ENCODE measurements at places on chromosomes 13 and 19.
A peak's percentile ranks its signal among the peaks of the same experiment; 100 is the strongest.

- no peak for DNase-seq
Observed at GRCh38 chr13:52844836-52845235, 3.6 kb downstream of the PCDH8 start.

- peak; percentile 75 for DNase-seq
Observed at GRCh38 chr13:74204602-74205312, 70.6 kb upstream of the KLF12 start.

GRCh38 chr13:20193162-20193906 is 596 bp upstream of the GJB2 start:
- DNase-seq: no peak

DNA sequence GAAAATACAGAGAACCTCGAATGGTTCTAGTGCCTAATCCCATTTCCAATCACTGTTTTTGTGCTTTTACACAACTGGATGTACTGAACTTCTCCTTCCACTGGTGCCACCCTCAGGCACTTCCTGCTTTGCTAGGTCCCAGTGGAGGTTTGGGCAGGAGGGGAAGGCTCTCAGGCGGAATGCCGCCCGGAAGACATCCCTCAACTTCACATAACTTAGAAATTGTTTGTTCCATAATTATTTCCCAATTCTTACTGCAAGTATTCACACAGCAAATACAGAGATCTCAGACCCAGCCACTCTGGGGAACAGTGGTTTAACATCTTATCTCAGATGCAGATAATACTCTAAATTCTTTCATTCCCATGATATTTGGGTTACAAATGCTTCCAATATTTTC is 195.7 kb upstream of the IPO5 start:
- no peak for DNase-seq

GRCh38 chr19:16446724-16447368 is 24.9 kb downstream of the EPS15L1 start:
- peak; percentile 86 for DNase-seq

GRCh38 chr19:47257411-47258169 is 1.3 kb downstream of the CCDC9 start:
- no peak for DNase-seq

GRCh38 chr19:1780272-1780958 is 27.1 kb downstream of the ONECUT3 start:
- DNase-seq: peak; percentile 34

GRCh38 chr19:53161123-53161522 is 2.3 kb upstream of the ZNF347 start:
- no peak for DNase-seq

DNA sequence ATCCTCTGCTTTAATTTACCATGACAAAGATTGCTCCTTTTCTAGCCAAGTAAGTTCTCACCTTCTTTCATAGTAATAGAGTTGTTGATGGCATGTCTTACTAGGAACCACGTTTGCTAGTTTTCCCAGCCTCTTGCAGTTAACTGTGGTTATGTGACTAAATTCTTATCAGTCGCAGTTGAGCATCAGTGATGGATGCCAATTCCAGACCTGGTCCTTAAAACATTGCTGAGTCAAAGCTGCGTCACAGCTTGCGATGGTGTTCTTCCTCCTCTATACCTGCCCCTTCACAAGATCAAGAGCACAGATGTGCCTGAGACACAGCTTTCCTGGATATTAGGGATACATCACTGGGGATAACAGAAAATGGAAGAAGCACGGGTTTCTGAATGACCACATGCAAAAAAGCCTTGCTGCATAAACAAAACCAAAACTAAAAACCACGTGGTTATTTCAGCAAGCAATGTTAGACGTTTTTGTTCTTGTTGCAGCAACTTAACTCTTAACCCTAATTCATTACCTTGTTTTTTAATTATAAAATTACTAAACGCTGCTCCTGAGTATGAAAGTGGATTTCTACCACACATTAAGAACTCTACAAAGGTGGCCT is 97.6 kb upstream of the DACH1 start:
- no peak for DNase-seq

DNA sequence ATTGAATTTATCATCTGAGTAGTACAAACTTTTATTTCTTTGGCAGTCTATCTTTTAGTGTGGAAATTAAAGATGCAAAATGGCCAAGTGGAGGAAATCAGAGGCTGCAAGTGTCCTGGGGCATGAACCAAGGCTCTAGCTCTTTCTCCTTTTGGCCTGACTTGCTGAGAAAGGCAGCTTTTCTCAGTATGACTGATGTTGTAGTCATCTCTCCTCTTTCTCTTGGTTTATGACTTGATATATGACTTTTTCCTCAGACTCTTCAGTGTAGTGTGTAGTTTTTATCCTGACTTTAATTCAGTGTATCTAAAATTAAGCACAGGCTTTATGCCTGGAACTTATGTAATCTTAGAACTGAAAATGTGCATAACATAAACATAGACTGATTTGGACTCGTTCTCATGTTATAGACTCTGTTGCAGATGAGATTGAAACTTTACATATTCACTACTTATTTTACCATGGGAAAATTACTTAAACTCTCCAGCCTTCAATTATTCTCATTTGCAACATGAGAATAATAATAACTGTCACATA is 65.7 kb downstream of the SLITRK5 start:
- no peak for DNase-seq

GRCh38 chr19:45973553-45974338 is at the start of gene NOVA2:
TSS of gene NOVA2 (minus strand) at chr19:45973865. CDS start at chr19:45973351, 514 bp downstream.
- peak; percentile 26 for DNase-seq

DNA sequence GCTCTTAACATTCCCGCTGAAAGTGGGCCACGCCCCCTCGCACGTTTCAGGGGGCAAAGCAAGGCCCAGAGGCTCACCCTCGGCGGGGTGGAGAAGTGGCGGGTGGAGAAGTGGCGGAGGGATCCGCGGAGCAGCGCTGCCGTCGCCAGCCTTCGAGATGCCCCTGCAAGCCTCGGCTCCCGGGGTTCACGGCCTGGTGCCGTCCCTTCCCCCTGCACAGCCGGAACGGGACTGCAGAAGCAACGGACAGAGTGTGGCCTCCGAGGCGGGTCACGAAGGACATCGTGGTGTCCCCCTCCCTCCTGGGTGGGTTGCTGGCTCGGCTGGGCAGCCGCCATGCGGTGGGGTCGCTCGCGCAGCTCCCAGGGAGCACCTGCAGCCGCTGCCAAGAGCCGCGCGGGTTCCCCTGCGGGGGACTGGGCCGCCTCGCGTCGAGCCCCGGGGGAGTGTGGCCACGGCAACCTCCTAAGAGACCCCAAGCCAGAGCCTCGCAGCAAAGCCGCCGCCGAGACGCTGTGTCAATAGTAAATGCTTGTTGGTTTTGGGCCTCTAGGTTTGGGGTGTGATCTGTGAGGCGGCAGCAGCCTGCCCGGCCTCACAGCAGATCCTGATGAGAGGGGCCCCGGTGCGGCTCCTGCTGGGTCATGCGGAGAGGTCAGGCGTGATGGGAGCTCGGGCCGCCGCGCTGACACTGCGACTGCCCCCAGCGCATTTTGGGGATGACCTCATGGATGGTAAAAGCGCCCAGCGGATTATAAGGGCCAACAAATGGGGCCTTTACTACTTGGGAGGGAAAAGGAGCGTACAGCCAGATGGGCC is 5.5 kb downstream of the TPGS1 start:
- DNase-seq: no peak

DNA sequence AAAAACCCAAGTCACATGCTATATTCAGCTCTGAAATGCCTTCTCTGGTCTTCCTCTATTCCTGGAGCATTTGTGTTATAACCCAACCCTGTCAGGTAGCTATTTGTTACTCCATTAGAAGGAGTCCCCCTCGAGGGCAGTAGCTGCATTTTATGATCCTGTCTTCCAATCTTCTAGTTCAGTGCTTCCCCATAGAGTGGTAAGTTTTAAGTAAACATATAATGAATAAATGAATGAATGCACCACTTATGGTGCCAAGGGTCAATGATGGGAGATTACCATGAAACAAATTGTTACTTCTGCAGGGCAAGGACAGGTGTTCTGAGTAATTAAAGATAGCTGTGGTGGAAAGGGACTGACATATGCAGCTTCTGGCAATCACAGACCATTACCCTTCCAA is 4.0 kb downstream of the RASL11A start:
- DNase-seq: no peak

GRCh38 chr13:67369895-67370660 is 139.9 kb upstream of the PCDH9 start:
- DNase-seq: peak; percentile 48

DNA sequence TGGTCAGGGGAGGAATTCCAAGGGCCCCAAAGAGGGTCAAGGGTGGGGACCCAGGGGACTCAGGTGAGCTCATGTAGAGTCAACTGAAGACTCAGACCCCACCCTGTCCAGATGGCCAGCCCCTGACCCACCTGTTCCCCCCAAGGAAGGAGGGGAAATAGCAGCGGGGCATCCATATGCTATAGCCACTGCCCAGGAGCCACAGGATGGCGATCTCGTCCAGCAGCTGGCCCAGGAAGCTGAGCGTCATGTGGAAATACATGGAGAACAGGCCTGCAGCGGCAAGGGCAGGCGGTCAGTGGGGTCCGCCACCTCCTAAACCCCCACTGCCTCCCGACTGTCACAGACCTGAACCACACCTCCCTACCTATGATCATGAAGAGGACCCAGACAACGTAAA is 21.4 kb downstream of the ACER1 start:
- DNase-seq: no peak
